Prostate gland (tissue), 2 donors: ENCODE measurements at places on chromosomes 3 and 15. TPM values are rescaled to one million over a fixed set of nuclear protein-coding genes. Genes with fewer than 3 reads are reported as not detected.
A peak's percentile ranks its signal among the peaks of the same experiment; 100 is the strongest.

The NR1I2 gene
- total RNA-seq, result 0.85 TPM

The ARPP21 gene
- total RNA-seq, result not detected

The ISLR gene
- total RNA-seq, result 70.7 TPM

The PLCH1 gene
- total RNA-seq, result 12.2 TPM

The LRTM1 gene
- total RNA-seq, result not detected

The LTF gene
- total RNA-seq, result 130 TPM

The KLF15 gene
- 72.6 TPM for total RNA-seq

The PLA2G4D gene
- 1.5 TPM for total RNA-seq

The SLC12A6 gene
- total RNA-seq, result 10.2 TPM

DNA sequence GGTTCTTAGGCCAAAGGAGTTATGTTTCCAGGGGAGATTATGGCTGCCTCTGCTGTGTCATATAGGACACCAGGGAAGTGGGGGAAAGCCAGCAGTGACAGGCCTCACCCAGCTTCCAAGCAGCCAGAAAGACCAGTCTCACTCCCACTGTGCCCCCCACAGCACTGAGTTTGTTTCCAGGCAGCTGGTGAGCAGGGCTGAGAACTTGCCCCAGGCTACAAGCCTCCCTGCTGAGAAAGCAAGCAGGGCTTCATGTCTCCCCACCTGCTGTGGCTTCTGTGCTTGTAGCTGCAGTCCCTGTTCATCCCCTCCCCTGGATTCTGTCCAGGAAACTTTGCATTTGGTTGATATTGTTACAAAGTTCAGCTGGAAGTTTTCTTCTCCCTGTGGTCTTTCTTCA, 376.3 kb downstream of the PDCD6IP start:
- H3K36me3 ChIP-seq, result no peaks in the 10 kb centered on the region
- no peaks in the 10 kb centered on the region for H3K4me1 ChIP-seq
- no peak for DNase-seq
- no peaks in the 10 kb centered on the region for H3K27me3 ChIP-seq

- DNase-seq, result no peak
- H3K4me1 ChIP-seq, result no peaks in the 10 kb centered on the region
- H3K27me3 ChIP-seq, result no peaks in the 10 kb centered on the region
- no peaks in the 10 kb centered on the region for H3K36me3 ChIP-seq
- H3K27ac ChIP-seq, result no peak overlapping the region
- H3K4me3 ChIP-seq, result no peak overlapping the region
Measured at GRCh38 chr3:162250782-162251181, 754.2 kb downstream of the OTOL1 start.

- H3K27ac ChIP-seq, result no peak within 1 kb of the TSS
- no peaks in the 10 kb centered on the region for H3K36me3 ChIP-seq
- no peaks in the 10 kb centered on the region for H3K27me3 ChIP-seq
- H3K4me1 ChIP-seq, result no peaks in the 10 kb centered on the region
- peak; percentile 25 for DNase-seq
Measured at GRCh38 chr3:21750831-21751391, at the start of gene ZNF385D. TSS of gene ZNF385D (minus strand) at chr3:21751210. CDS start at chr3:21750916, 294 bp downstream.

DNA sequence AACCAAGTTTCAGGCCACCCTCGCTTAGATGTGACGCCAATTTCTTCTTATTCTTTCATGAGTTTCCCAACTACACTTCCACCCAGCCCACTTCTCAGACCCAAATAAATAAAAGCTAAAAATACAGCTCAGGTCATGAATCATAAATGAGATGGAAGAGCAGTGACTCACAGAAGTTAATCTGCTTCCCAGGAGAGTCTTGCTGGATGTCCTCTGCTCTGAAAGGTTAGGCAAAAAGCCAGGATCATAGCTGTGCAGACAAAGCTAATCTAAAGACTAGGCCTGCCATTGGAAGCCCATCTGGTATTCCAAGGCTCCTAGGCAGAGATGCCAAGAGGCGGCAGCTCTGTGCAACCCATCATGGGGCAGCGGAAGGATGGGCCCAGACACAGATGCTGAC, 24.1 kb downstream of the SHC4 start:
- H3K4me3 ChIP-seq, result no peak overlapping the region
- no peak overlapping the region for H3K27ac ChIP-seq
- no peaks in the 10 kb centered on the region for H3K27me3 ChIP-seq

DNA sequence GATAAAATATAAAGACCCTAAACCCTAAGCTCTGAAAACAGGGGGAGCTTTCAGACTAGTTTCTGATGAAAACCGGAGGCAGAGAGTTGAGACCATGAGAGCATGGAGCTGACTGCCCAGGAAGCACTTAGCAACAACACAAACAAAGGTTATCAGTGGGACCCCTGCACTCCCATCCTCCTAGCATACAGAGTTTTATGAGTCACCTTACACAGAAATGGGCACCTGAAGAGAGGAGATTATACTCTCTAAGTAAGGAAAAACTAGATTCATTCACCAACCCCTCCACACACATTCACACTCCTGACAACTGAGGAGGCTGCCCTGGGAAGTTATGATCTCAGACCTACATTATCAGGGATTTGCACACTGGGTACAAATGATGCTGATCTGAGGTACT, 261.7 kb downstream of the ULK4 start:
- H3K4me1 ChIP-seq, result no peaks in the 10 kb centered on the region
- no peak overlapping the region for H3K27ac ChIP-seq
- no peak overlapping the region for H3K4me3 ChIP-seq
- no peaks in the 10 kb centered on the region for H3K36me3 ChIP-seq
- no peak for DNase-seq

GRCh38 chr15:62453375-62453774, 288.3 kb upstream of the C2CD4B start:
- no peak overlapping the region for H3K4me3 ChIP-seq
- H3K36me3 ChIP-seq, result no peaks in the 10 kb centered on the region
- no peak for DNase-seq

DNA sequence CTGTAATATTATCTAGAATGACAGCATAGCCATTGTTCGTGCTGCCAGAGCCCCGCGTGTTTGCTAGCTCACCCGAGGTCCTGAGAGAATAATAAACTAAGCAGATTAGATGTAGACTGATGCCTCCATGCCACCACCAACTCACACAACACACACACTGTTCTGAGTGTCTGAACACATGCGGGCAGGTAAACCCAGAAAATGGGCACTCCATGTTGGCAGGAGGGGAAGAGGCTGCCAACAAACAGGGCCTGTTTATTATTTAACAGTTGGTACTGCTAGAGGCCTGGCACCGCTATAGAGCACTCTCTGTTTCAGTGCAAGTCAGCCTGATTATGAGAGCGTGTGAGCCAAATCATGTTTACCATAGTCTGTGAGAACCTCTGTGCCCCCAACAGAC, 299.0 kb downstream of the ZBTB20 start:
- peaks cover 4% of the 10 kb centered on the region for H3K4me1 ChIP-seq
- H3K4me3 ChIP-seq, result no peak overlapping the region
- H3K27me3 ChIP-seq, result no peaks in the 10 kb centered on the region
- no peak overlapping the region for H3K27ac ChIP-seq

- H3K4me1 ChIP-seq, result no peaks in the 10 kb centered on the region
- no peak overlapping the region for H3K4me3 ChIP-seq
- H3K27me3 ChIP-seq, result no peaks in the 10 kb centered on the region
- H3K27ac ChIP-seq, result no peak overlapping the region
- DNase-seq, result no peak
Measured at GRCh38 chr15:40582726-40583246, 11.3 kb upstream of the KNL1 start.

- no peaks in the 10 kb centered on the region for H3K27me3 ChIP-seq
- no peak overlapping the region for H3K4me3 ChIP-seq
- no peak for DNase-seq
- no peaks in the 10 kb centered on the region for H3K4me1 ChIP-seq
Measured at GRCh38 chr3:120280566-120280965, 4.5 kb downstream of the GPR156 start.
